ENCODE measurements at places on chromosomes 5 and 9. TPM values are rescaled to one million over a fixed set of nuclear protein-coding genes. Genes with fewer than 3 reads are reported as not detected.

TMEM171 gene
- total RNA-seq, result 0.41 TPM

DNA sequence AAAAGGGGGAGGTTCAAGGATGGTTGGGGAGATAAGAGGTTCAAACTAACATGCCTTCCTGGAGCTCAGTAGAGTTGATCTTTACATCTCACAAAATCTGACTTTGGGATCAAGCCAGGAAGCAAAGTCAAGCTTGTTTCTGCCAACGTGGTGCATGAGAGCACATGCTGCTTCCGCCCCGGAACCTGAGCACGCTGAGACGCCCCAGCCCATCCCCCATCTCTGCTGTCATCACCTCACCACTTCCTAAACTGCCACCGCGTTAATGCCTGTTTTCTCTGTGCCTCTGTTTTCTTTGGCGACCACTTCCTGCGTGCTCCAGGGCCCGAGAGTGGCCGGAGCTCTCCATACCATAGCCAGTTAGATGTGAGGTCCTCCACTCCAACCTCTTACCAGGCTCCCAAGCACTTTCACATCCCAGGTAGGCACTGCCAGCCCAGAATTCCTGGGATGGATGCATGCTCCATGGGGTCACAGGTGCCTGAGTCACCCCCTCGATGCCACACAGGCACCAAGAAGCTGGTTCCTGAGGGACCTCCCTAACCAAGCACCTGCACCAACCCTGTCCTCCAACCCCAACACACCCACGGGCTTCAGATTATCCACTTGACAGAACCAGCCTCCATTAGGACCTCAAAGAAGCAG is 31.2 kb upstream of the AFAP1L1 start:
- no peak for DNase-seq

LHX3 gene
- not detected for total RNA-seq

C9 gene
- total RNA-seq, result under 0.01 TPM

- no peak for DNase-seq
Observed at GRCh38 chr5:122565331-122565730, 209.5 kb upstream of the SNX2 start.

SLC46A2 gene
- total RNA-seq, result not detected

GRCh38 chr5:142063878-142064331 is 44.7 kb upstream of the NDFIP1 start:
- peak; percentile 76 for DNase-seq

DNA sequence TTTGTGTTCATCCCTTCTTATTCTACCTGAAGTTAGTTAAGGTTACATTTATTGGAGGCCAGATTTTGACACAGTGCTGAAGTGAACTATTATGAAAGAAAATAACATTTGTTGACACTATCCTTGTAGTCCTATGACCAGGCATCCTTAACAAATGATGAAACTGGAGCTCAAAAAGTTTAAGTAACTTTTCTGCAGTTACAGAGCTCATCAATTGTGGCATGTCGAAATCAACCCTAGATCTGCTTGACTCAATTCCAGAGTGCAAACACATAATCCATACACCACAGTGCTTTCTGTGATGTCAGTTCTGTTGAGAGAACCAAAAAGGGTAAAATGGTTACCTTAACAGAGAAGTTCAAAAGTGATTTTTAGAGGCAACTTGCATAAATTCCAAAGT is 28.6 kb downstream of the KCNN2 start:
- DNase-seq, result no peak

DNA sequence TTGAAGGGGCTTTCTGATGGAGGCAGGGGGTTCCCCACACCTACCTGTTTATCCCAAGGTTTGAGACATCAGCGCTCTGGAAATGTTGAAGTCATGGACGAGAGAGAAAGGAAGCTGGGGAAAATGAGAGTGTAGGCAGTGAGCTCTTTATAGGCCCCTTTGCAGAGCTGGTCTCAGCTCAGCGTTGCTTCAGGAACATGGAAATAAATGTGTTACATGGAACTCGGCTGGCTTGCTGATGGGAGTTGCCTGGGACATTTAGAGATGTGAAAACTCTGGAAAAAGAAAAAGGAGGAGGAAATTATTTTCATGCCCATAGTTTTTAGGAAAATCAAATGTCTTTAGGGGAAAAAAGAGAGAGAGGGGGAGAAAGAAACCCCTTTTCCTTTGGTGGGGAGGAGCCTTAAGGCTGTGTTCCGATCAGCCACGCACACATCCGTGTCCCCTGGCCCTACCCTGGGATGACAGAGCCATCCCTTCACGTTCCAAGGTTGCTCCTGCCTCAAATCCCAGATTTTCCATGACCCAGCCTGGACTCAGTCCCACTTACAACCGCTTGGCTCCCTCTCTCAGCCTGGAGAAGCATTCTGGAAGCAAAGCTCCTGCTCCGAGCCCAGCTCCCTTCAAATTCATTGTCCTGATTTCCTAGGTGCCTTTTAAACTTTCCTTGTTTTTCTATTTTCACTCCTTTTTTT is 78.3 kb downstream of the COL27A1 start:
- DNase-seq, result no peak

CRB2 gene
- total RNA-seq, result 2.4 TPM

SCGB3A2 gene
- total RNA-seq, result not detected

DNA sequence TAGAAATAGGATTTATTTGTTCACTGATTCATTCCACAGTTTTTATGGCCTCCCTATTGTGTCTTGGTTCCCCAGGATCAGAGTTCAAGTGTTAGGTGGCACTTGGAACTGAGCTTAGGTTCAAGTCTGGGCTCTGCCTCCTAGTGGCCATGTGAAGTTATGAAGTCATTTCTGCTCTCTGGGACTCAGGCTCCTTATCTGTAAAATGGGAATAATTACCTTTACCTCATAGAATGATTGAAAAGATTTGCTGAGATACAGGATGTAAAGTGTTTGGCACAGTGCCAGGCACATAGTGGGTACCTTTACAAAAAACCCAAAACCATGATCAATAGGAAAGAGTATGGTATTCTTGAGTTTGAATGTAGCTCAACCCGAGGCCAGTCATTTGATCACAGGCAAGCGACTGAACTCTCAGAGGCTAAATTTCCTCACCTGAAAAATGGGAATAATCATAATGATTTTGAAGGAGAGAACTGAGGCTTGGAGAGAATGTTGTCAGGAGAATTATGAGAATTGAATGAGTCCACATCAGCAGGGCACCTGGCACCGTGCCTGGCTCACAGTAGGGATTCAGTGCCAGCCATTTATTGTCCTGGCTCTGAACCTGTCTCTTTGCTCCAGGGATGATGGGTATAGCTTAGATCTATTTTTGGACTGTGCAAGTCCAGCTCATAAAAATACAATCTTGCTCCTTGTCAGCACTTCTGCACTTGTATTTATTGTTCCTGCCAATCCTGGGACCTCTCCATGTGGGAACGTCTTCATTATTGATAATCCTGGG is 10.8 kb downstream of the NSG2 start:
- DNase-seq, result no peak

GRCh38 chr5:172005708-172006320 is 624 bp downstream of the FBXW11 start:
- DNase-seq, result no peak

GRCh38 chr5:120516805-120517204 is 52.7 kb downstream of the PRR16 start:
- no peak for DNase-seq

PCDHGC3 gene
- total RNA-seq, result 20.8 TPM

NR4A3 gene
- total RNA-seq, result 3.7 TPM

- DNase-seq, result no peak
Observed at GRCh38 chr5:17269201-17269600, 51.8 kb downstream of the BASP1 start.

PRSS3 gene
- total RNA-seq, result 1.2 TPM

GRCh38 chr9:72681283-72681630 is 159.8 kb downstream of the TMC1 start:
- DNase-seq, result no peak

Data from frontal cortex (tissue), 4 donors.